ENCODE measurements at places on chromosomes 6 and 20.

- DNase-seq = no peak
These were observed 238.9 kb downstream of the MAFB start for GRCh38 chr20:40449974-40450616.

DNA sequence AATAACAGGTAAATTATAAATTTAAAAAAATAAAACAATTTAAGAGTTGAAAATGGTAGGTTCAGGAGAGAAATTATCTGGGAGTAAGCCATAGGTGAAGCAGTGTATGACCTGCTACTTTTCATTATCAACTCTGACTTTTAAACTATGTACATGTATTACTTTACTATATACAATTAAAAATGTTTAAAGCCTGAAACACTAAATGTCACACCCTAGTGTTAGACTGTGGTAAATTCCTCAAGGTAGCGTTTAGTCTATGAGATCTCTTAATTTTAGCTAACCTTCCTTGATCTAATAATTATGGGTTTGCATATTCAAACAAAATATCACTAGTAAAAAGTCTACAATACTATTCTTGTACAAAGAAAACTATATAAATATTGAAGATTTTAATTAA is 22.3 kb upstream of the TBC1D32 start:
- no peak for DNase-seq

- no peak for DNase-seq
These were observed 37.5 kb downstream of the C20orf203 start for GRCh38 chr20:32636283-32636682.

DNA sequence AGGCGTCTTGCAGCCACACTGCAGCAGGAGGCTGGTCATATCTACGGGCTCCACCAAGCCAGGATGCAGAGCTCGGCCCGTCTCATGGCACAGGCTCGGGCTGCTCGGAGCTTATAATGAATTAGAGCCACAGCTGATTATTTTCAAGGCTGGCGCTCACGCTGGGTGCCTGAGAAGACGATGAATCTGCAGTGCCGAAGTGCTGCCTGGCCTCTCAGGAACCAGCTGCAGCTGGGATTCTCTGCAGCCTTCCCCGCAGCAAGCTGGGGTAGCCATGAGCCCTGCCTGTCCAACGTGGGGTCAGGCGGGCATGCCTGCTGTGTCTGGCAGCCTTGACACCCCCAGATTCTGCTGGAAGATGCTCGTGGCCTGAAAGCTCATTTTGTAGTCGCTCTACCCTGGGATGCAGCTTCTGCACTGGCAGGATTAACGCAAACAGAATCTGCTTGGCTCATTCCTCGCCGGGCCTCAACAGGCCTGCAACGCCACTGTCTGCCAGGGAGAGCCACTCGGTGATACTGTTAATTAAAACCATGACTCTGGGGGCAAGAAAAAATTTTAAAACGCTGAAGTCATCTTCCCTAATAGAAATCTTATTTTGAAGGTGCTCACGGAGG is 104.3 kb downstream of the CDH26 start:
- DNase-seq = no peak

DNA sequence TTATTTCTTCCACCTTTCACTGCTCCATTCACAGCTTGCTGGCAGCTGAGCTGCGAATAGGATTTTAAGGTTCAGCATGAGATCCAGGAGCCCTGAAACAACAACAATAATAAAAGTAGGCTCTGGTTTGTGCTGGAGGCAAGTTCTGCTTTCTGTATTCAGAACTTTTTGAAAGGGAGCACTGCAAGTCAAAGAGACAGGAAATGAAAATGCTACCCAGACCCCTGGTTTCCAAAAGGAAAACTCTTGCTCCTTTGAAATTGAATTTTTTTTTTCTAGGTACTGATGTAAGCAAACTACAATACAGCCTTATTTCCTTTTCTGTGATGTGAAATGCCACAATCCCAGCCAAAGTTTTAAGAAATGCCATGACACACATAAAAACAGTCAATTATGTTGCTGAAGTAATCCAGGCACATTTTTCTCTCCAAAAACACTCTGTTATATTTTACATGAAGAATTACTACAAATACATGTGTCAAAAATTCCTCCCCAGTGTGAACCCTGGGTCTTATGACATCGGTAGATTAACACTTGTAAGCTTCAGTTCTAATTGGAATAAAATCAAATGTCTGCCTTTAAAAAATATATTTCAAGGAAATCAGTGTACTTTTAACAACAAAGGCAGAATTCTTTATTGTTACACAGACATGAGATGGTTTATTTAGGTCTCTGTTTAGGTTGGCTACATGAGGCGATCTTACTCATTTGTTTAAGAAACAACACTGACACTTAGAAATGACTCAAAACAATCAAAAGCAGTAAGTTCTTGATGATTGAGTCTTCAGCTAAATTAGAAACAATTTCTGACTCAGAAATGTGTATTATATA is 656.7 kb downstream of the EPHA7 start:
- DNase-seq = no peak

DNA sequence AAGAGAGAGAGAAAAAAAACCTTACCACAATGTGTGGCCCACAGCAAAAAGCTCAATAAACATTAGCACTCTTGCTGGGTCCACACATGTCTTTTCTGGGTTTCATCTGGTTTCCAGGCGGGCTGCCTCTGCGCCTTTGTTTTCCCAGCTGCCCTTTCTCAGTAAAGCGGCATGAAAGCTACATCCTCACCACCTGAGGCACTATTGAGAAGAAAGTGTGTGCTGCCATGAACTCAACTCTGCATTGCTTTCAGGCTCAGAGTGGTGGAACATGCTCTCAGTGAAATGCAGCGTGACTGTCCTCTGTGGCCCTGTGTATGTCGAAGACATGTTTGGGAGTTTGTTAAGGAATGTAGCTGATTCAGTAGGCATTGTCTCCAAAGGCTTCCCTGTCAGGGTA is 102.3 kb downstream of the LYRM2 start:
- DNase-seq = no peak

- DNase-seq = no peak
These were observed 2.8 kb downstream of the PREX1 start for GRCh38 chr20:48824830-48825565.

DNA sequence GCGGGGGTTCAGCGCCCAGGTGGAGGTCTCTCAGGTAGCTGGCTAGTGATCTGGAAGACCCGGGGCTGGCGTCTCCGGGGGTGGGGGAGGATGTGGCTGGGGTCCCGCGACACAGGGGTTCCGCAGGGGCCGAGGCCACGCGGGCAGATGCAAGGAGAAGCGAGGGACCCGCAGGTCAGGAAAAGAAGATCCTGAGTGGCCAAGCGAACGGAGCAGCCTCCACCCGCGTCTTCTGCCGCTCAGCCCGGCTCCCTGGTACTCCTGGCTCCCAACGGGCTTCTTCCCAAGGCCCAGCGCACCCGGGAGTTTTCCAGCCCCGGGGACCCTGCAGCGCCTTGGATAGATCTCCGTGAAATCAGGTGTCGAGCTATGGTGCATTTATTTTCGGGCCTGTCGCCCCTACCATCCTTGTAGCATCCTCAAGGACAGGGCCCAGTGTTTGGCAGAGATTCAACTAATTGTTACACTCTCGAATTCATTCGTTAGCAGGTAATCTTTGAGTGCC is 682 bp upstream of the CHD6 start:
- no peak for DNase-seq

DNA sequence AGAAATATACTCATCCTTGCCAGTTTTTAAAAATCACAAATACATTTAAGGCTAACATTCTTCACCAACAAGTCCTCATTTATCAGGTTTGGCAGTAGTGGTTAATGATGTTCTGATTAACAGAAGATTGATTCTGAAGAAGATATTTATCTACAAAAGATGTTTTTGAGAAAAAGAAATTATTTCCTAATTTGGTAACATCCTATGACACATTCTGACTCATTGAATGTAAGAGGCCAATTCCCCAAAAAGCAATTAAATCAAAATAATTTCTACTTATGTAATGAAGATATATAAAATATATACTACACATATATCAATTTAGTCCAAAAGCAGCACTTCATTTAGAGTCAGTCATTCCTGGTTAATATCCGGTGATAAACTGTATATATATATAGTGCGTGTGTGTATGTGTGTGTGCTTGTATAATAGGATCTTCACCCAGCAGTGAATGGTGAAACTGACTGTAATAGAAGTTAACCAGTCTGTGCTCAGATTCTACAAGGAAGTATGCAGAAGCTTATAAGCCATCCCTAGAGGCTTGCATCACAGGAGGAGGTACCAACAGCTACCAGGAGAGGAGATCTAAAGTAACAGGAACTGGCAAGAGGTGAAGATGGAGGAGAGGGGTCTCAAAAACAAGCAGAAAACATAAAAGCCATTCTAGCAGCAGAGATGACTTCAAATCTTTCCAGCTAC is 82.9 kb upstream of the MARCKS start:
- no peak for DNase-seq

- no peak for DNase-seq
These were observed 75.6 kb upstream of the GNRH2 start for GRCh38 chr20:2967841-2968240.

GRCh38 chr6:129112591-129112990 is 229.7 kb downstream of the LAMA2 start:
- no peak for DNase-seq

DNA sequence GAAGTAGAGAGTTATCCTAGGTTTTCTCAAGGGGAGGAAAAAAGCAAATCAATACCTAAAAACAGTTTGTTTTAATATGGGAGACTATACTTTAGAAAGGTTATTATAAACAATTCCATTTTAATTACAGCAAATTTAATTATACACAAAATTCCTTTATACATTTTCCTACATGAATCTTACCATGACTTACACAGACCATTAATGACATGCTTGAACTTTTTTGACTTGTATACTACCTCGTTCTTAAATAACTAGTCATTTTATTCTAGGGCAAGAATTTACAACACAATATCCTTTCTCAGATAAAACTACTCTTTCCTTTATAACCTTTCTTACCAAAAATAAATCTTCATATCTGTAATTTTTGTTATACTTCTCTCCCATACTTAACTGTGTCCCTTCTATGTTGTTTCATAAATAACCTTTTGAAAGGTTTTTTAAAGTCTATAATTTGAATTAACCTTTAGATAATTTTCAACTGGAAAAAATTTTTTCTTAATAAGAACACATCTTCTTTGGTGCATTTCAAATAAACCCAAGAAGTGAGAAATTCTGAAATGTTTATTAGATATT is 729.4 kb downstream of the TENT5A start:
- DNase-seq = no peak

GRCh38 chr20:62176866-62177265 is 6.0 kb upstream of the MTG2 start:
- no peak for DNase-seq

DNA sequence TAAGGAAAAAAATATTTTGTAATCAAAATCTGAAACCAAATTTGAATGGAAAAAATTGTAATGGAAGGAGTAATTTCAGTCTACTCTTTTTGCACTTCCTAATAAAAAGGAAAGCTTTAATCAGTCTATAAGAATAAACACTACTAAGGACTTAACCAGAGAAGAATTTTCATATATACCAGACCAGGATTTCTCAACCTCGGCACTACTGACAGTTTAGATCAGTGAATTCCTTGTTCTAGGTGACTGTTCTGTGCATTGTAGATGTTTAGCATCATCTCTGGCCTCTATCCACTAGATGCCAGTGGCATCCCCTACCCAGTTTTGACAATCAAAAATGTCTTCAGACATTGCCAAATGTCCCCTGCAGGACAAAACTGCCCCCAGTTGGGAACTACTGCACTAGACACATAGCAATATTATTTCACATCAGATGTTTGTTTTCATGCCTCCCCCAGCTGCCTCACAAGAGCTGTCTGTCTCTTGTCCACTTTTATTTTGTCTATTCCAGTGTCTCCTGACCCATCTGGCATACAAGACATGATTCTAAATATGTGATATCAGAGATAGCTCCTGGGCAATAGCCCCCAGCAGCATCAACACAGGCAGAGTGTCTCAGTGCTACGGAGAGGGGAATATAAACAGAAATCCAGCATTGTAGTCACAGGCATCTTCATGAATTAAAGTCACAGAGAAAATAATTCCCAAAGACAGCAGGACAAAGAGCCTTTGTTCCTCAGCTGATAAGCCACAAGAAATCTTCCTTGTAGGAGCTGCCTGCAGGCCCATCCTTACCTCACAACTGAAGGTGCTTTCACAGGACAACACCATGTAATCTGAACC is 27.0 kb downstream of the DNAAF9 start:
- DNase-seq = no peak

DNA sequence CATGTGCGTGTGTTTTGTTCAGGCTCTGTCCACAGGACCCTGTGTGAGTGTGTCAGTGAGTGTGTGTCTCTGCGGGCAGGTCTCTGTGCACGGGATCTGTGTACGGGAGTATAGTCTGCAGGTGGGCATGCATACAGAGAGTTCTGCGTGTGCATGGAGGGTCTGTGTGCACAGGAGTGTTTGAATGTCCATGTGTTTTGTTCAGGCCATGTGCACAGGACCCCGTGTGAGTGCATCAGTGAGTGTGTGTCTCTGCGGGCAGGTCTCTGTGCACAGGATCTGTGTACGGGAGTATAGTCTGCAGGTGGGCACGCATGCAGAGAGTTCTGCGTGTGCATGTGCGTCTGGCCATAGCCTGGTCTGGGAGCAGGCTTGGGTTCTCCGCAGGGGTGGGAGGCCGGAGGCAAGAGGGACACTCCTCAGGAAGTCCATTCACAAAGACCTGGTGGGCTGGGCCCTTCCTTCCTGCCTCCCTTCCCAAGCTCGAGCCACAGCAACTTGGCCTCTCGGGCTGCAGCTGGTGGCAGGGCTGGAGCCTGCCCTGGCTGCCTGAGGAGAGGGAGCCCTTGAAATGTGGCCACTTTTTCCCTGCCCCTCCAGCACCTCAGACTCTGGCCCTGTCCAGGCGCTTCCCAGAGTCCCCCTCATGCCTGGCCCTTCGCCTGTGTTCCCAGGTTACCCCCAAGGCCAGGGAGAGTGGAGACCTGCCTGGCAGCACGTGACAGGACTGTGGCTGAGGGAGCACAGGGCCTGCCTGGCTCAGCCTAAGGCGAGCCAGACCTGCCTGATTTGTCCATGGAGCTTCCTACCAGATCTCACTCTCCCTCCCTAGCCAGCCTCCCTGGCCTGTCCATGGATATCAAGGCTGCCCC is 6.8 kb downstream of the HSPA12B start:
- no peak for DNase-seq

GRCh38 chr6:133242637-133243585 is 1.8 kb downstream of the EYA4 start:
- DNase-seq = no peak

GRCh38 chr20:21090721-21091120 is 15.4 kb downstream of the LINC00237 start:
- no peak for DNase-seq

DNA sequence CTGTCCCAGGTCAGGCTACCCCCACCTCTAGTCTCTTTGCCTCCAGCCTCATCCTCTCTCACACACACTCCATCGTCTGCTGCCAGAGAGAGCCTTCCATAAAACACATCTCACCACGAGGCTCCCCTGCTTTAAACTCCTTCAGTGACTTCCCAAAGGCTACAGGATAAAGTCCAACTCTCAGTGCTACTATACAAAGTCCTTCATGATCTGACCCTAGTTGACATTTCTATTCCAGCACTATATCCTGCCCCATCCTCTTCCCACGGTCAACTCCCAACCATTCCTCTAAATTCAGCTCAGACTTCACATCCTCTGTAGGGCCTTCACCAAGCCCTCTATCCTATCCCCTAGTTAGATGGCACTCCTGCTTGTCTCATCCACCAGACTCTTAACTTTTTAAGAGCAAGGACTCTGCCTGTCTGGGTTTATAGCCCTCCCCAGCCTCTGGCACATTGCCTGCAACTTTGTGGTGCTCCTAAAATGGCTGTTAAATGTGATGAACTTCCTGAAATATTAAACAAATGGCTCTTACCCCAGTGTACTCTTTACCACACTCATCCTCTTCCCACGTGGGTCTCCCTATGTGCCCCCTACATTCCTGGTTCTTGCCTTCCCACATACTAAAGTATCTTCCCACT is 36.1 kb downstream of the KIF16B start:
- no peak for DNase-seq
